ENCODE measurements at places on chromosomes 5 and 9.

- no peak for DNase-seq
These were observed 192.5 kb upstream of the ZNF462 start for GRCh38 chr9:106670418-106670817.

DNA sequence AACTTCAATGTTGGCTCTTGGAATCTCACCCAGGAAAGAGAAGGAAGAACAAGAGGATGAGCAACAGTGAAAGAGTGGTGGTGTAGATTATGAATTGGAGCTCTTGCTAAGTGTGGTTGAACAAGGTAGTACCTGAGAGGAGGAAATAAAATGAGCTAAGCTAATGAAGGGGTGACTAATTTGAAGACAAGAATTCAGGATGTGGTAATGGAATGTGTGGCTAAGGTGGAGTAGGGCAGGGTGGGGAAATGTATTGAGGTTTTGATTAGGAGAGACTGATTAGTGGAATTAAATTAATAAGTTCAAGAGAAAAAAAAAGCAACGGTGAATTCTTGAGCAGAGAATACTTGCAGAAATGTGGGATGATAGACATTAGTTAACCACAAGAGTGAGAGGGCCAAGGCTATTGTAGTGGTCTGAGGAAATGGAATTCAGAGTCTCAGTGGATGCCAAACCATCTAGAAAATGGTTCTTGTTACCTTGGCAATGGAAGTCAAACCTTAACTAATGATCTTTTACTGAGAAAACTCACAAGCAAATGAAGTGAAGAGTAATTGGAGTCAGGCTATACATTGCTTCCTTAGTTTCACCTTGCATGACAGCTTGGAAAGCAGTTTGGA, 648.3 kb upstream of the ZNF608 start:
- no peak for DNase-seq

DNA sequence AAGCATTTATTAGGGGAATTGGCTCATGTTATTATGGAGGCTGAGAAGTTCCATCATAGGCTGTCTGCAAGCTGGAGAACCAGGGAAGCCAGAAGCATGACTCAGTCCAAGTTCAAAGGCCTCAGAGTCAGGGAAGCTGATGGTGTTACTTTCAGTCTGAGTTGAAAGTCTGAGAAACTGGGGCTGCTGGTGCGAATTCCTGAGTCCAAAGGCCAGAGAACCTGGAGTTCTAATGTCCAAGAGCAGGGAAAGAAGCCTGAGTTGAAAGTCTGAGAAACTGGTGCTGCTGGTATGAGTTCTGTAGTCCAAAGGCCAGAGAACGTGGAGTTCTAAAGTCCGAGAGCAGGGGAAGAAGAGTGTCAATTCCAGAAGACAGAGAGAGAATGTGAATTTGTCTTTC, 641.1 kb downstream of the ISL1 start:
- DNase-seq: no peak

DNA sequence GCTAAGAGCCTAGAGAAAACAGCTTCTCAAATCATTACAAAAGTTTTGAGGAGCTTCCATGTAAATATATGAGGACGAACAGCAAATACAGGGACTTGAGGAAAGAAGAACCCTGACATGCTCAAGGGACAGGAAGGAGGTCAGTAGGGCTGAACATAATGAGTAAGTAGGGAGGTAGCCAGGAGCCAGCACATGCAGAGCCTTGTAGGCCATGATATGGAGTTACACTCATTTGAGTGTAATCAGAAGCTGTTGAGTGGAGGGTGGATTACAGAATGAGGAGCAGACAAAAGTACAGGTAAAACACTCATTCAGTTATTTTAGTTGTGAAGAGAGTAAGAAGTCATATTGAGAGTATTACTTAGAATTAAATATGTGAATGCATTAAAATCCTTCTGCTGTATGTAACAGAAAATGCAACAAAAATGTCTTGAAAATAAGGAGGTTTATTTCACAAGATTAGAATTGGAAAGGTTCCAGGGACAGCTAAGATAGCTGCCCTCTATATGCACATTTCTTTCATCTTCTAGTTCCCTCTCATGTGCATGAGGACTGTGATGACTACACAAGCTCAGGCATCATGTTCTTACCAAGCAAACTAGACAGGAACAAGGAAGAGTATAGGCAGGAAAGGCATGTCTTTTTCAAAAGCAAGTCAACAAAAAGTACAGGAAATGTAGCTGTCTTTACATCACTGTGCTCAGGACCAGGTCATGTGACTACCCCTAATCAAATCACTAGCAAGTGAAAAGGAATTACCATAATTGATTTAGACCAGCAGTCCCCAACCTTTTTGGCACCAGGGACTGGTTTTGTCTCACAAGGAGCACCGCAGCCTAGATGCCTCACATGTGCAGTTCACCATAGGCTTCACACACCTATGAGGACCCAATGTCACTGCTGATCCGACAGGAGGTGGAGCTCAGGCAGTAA, 87.2 kb downstream of the TMEM232 start:
- no peak for DNase-seq
